DMS79 (cell line): ENCODE measurements at places on chromosomes 5 and 9.

- no peak for DNase-seq
Measured at GRCh38 chr5:61389609-61390008, 57.6 kb downstream of the ZSWIM6 start.

- DNase-seq = no peak
Measured at GRCh38 chr5:92371889-92372235, 988.7 kb upstream of the ARRDC3 start.

GRCh38 chr5:171714261-171714660, 71.4 kb upstream of the SMIM23 start:
- no peak for DNase-seq

DNA sequence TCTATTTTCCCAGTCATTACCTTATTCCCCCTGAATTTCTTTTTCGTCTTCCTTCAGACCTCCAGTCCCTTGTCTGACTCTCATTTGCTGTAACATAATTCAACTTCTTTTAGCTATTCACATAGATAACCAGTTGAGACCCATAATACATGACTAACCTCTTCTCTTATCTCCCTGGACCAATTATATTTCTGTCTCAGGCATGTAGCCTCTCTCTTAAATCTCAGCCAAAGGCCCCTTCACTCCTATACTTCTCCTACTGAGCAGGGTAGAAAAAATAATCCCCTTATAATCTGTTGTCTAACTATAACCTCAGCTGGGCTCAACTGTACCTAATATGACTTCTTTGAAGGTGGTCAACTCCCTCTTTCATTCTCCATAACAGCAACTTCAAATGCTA, 20.9 kb downstream of the RANBP6 start:
- DNase-seq = no peak

DNA sequence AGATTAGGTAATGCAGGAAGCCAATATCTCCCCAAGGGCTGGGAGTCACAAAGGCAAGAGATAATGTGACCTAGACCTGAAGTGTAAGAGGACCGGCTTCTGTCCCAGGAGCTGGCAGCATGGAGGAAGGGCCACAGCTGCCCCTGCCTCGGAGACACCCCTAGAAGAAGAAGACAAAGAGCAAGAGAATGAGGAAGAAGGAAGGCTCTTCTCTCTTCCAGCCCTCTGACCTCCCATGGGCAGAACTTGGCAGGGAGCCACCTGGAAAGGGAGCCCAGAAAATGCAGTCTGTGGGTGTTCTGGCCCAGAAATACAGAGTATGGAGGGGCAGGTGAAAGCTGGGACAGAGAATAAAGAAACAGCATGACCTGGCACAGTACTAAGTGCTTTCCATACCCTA, 151.0 kb downstream of the C5orf15 start:
- DNase-seq = no peak

DNA sequence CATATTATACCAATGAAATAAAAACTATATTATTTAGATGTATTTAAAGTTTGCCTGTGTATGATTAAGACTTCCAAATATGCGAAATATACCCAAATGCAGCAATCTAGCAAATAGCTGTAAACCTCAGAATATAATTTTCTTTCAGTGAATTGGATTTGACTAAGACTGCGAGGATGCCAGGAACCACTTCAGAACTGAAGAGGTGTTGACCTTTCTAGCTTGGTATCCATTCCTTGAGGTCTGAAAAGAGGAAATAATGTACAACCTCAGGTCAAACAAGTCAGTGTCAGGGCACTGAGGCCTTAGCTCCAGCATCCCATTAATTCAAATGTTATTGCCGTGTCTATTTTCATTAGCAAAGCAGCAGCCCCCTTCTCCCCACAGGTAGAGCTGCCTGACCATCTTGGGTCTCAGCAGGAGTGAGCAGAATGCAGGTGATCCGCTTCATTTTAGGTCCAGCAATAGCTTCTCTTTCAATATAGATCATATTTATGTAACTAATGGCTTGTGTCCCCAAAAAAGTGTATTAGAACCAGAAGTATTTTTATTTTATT, 100.0 kb downstream of the KIAA1958 start:
- DNase-seq = no peak

- DNase-seq = no peak
Measured at GRCh38 chr5:181168595-181169118, 21.3 kb downstream of the OR2V2 start.

- peak; percentile 64 for DNase-seq
Measured at GRCh38 chr5:170612256-170612678, 108.4 kb downstream of the KCNIP1 start.

DNA sequence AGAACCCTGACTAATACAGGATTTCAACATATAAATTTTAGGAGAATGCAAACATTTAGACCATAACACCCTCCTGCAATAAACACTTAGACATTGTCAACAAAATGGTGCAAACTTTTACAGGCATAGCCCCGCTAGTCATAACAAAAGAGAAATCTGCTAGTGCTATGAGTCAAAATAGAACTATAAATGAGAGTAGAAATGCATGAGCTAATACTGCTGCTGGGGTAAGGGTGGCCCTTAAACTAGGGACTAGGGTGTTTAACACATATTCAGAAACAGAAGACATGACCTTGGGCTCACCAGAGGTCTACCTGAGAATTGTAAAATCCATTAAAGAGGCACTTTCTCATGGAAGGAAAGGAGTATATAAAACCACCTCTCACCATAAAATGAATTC, 131.6 kb downstream of the TLR4 start:
- DNase-seq = no peak

- DNase-seq = no peak
Measured at GRCh38 chr9:129328355-129329042, 150.4 kb upstream of the IER5L start.

GRCh38 chr5:89948977-89949376, 460.6 kb downstream of the CETN3 start:
- DNase-seq = no peak

DNA sequence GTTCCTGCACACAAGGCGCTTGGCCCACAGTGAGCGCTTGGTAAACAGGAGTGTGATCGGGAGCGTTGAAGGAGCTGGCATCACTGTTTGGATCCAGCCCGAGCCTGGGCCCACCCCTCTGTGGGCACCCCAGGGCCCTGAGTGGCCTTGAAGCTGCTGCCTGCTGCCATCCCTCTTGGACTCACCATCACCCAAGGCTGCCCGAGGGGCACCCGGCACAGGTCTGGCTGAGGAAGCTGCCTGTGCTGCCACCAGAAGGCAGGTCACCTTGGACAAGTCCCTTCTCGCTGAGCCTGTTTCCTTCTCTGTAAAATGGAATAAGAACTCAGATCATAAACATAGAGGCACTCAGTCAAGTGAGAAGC, 53.6 kb downstream of the LRSAM1 start:
- DNase-seq = no peak

- no peak for DNase-seq
Measured at GRCh38 chr5:14414007-14414406, 167.6 kb upstream of the OTULINL start.

DNA sequence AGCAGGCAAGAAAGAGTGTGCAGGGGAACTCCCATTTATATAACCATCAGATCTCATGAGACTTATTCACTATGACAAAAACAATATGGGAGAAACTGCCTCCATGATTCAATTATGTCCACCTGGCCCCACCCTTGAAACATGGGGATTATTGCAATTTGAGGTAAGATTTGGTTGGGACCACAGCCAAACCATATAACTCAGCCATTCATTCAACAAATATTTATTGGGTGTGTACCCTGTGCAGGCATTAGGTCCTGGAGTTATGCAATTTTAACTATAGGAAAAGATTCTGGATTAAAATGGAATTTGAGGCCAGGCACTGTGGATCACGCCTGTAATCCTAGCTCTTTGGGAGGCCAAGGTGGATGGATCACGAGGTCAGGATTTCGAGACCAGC, 124.2 kb upstream of the GAS1 start:
- DNase-seq = no peak

DNA sequence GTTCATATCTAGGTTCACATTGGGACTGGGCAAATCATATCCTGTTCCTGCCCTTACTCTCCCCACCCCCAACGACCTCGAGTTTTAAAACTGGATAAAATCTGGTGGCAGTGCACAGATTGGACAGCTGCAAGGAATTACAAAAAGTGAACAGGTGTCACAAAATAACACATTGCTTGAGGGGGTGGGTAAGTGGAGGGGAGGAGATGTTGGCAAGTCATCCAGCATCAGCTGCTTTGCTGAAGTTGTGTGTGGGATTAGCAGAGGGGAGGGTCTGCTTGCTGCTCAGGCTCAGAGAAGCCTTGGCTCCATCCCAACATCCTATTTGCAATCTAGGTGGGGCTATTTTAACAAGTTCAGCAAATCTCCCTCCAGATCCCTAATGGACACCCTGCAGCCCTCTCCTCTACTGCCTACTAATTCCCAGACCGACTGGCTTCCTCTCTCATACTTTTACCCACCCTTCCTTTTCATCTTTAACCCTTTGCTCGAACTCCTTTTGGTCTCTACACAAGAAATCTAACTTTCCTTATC, 39.8 kb upstream of the SLC24A2 start:
- DNase-seq = no peak

DNA sequence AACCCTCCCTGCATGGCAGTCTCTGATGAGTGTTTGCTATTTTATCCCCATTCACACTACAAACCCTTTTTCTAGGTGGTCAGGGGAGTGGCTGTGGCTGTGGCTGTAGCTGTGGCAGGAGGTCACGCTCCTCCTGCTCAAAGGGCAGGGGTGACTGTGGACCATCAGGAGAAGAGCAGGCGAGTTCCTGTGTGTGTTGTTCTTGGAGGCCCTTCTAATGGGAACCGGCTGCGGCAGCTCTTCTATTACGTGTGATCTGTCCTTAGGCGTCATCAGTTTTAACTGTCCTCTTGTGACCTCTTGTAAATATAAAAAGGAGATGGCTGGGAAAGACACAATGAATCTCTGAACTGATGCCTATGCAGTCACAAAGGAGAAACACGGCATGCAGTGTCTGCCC, 65.1 kb downstream of the ANKH start:
- no peak for DNase-seq

DNA sequence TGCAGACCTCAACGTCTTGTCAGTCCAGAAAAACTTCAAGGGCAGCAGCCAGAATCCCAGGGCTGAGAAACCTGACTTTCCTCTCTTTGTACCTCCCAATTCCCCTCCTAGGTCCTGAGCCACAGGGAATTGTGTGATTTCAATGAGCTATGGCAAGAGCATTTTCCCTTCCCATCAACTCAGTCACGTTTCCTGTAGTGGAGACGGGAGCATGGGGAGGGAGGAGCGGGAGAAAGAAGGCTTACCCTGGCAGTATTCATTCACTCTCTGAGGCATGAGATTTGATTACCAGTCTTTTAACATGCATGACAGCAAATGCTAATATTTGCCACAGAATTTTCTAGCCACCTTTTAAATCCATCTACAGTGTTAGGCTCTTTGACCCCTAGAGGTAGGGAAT, 109.4 kb upstream of the TBCA start:
- no peak for DNase-seq

DNA sequence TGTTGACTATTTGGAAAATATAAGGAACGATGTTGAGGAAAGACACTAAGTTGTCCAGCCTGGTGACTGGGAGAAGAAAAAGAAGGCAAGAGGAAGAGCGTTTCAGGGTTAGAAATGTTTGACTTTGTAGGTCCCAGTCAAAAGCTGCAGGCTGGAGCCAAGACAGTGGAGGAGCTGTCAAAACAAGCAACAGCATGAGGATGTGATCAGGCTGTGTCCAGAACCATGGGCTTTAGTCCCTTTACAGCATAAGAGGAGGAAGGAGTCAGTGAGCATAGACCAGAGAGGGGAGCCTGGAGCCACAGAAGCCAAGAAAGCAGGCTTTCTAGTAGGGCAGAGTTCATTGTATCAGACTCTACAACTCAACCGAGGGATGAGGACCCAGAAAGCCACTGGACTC, 658.5 kb downstream of the BNC2 start:
- DNase-seq = no peak

DNA sequence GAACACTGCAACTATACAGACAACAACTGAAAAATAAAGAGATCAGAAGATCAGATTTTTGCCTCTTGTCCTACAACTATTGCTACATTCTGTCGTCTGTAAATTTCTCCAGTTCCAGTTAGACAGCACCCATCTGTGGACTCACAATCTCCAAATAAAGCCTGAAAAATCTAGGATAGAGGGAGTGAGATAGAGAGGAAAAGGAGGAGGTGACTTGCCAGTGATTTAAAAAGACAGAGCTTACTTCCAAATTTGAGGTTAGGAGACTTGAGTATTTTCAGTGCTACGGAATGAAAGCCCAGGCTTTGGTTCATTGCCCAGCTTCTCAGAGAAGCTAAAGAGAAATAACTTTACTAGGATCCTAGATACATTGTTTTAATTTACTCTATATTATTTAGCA, 63.6 kb downstream of the PTCD2 start:
- no peak for DNase-seq

DNA sequence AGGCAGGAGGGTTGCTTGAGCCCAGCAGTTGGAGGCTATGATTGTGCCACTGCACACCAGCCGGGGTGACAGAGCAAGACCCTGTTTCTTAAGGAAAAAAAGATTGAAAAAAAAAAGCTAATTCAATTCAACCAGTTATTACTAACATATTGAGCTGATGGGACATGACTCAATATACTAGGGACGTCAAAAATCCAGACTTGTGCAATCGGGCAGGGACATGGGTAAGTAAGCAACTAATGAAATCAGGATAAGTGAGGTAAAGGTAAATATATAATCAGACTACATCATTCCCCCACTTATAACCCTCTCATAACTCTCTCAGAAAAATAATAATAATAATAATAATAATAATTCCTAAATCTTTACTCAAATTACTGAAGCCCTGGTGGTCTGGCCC, 975 bp upstream of the HAVCR1 start:
- DNase-seq = no peak

GRCh38 chr5:1218351-1219080, 6.7 kb upstream of the SLC6A18 start:
- no peak for DNase-seq

DNA sequence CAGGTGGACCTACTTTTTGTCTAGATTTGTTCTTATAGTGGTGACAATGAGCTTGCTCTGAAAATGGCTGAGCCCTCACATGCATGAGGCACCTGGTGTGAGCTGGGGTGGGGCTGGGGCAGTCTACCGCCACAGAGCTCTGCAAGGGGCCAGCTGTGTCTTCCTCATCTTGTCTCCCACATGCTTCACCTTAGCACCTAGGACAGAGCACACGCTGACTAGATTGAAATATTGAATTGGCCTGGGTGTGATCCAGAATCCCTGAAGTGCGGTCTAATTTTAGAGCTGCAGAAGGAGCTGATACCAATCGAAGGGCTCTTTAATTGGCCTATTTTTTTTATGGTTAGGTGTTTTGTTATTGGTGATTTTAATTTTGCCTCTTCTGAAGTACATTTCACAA, 126.1 kb upstream of the NFIB start:
- no peak for DNase-seq

- no peak for DNase-seq
Measured at GRCh38 chr5:116719106-116719505, 144.5 kb upstream of the SEMA6A start.
